GM04503 (cell line): ENCODE measurements at places on chromosomes 11 and 22.

DNA sequence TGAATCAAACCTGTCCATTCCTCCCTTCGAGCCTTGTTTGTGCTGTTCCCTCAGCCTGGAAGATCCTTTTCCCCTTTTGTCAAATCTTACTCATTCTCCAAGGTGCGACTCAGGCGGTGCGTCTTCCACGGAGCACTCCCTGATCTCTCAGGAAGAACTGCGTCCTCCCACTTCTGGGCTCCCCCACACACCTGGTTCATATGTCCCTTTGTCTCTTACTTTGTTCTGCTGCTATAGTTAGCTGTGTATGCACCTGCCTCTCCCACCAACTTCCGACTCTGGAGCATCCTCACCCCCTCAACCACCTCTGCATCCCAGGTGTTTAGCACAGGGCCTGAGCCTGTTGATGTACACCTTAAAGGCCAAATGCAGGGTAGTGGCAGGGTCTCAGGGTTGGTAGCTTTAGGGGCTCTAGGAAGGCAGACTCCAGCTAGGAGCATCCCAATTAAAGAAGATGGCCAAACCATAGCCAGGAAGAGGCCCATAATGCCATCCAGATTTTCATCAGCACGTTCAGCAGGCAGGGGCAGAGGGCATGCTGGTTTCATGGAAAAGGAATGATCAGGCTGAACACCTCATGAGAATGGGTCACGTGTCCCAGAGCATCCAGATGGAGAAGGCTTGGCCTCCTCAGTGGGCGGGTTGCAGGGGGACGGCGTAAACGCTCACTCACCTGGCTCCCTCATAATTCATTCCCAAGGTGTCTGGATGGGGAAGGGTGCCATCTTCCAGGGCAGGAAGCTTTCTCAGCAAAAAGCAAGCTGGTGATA is 20.1 kb downstream of the PTPN5 start:
- DNase-seq: no peak

DNA sequence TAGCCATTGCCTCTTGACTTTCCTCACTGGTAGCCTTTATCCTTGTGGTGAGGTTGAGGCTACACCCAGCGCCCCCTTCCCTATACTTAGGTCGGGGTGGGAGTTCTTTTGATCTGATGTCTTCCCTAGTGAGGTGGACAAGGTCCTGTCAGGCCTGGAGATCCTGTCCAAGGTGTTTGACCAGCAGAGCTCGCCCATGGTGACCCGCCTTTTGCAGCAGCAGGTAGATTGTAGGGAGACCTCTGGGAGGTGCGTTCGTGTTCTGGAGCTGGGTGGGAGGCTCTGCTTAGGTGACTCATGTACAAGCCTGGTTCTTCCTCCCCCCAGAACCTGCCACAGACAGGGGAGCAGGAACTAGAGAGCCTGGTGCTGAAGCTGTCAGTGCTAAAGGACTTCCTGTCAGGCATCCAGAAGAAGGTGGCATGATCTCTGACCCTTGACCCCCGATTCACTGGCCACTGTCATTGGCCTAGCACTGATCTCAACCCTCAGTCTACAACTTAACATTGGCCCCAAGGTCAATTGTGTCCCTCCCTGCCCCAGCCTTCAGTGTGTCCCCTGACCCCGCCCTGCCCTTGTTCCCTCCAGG is 4.9 kb downstream of the INPPL1 start:
- DNase-seq: no peak

GRCh38 chr22:24117942-24118341 is 63.3 kb upstream of the SUSD2 start:
- no peak for DNase-seq

GRCh38 chr11:10285148-10285802 is 8.7 kb downstream of the SBF2 start:
- no peak for DNase-seq

DNA sequence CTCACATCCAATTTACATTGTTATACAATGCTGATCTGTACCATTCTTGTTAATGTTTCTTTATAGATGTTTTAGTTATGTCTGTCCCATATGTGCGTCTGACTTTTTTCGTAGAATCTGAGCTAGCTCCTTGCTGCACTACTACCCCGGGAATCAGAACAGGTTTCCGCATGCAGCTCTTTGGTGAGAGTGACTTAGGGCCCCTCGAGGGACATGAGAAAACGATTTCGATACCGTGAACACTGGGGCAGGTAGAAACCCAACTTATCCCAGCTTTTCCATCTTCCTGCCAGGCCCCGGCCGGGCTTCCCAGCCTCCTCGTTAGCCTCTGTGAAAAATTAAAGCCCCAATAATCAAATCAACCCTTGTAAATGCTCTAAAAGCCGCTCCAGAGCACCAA is 23.4 kb upstream of the PKNOX2 start:
- no peak for DNase-seq

DNA sequence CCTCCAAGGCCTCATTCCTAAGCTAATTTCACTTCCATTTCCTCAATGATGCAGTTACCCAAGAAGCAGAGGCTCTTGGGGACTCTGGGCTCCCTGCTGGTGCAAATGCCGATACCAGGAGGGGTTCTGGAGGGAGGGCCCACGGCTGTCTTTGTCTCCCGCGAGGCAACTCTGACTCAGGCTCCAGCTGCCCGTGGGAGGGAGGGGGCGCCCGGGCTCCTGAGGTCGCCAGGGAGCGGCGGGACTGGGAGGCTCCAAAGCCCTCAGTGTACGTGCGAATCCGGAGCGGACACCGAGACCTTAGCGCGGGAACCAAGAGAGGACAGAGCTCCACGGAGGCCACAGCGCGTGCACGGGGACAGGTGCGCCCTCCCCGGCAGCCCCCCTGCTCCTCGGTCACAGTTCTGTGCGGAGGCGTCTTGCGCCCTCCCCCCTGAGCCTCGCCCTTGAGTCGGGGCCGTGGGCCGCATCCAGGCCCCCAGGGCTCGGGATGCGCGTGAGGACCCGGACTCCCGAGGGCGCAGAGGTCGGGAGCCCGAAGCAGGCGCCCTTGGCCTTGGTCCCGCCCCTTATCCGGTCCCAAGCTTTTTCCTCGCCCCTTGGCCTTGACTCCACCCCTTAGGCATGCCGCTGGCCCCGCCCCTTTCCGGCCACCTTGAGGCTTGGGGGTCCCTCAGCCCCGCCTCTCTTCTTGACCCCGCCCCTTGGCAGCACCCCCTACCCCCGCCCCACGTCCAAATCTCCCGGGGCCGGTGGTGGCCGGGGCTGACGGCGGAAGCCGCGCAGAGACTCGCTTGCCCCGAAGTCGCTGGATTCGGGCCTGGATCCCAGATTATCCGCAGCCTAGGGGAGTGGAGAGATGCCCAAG is 4.7 kb upstream of the SHISA8 start:
- DNase-seq: no peak

DNA sequence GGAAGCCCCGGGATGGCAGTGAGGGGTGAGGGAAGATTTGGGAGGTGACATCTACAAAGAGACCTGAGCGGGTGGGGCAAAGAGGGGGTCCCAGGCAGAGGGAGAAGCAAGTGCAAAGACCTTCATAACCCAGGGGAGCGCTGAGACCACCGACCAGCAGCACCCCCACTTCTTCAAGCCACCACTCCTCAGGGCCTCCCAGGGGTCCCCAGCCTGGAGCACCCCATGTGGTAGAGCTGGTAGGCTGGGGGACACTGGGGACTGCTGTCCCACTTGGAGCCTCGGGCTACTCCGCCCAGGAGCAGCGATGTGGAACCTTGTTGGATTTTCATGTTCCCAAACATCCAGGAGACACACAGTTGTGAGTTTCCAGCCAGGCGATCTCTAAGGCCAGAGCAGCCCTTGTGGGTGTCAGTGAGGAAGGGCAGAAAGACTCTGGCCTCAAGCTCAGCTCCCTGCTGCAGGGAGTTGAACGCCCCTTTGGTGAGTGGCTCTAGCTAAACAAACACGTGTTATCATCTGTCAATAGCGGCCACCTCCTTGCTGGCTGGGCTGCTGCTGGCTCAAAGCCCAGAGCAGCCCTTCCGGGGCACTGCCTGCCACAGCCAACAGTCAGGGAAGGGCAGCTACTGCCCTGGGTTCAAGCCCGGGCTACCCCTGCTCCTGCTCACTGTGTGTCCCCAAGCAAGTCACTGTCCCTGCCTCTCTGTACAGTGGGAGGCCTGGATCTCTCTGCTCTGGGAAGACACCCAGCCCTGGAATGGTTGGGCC is 25.7 kb upstream of the CHKA start:
- no peak for DNase-seq

DNA sequence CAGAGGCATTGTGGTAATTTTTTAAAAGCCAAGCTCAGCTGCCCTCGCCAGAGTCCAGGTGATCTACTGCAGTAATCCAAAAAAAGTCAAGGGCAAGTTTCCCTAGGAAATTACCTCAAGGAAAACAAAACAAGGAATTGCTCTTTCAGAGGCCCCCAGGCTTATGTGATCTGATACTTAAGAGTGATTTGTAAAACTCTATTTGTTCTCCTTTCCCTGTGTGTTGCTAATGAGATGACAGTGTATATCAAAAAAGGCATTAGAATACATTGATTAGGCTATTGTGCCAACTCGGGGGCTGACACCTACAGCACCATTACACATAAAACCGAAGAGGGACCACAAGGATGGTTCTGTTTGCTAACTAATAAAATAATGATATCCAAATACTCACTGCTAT is 44.5 kb upstream of the CHRM4 start:
- no peak for DNase-seq

- DNase-seq: peak; percentile 37
Measured at GRCh38 chr11:87398931-87399330, 361.2 kb downstream of the TMEM135 start.

DNA sequence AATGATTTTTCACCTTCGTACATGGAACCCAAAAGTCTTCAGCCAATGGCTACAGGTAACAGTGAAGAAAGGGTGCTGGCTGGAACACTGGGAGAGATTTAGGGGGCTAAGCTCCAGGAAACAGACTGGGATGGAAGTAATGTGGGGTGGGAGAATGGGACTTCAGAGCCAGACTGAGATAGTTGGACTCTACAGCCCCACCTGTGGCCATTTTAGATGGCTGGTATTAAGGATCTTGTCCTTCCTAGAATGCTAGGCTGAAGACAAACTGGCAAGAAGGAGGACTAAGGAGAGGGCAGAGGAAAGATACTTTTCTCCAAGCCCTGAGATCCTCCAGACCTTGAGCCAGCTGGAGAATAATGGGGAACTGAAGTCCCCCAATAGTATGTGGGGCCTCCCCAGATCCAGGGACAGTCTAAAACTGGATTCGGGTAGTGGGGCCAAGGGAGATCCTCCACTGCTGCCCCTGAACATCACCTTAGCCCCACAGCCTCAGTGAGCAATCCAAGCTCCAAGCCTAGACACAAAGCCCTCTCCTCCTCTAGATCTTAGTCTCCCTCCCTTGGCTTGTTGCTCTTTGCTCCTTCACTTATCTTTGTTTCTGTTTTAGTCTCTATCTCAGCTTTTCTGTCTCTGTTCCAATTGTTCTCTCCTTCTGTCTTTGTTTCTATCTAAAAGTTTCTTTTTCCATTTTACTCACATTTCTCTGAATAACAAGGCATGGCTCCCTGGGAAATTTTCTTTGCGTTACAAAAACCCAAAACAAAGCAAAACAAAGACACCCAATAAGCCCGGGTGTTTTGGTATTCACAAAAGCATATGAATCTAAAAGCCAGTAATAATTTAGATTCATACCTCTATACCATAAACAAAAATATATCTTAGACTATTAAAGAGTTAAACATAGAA is 16.2 kb upstream of the RRAS2 start:
- DNase-seq: no peak

DNA sequence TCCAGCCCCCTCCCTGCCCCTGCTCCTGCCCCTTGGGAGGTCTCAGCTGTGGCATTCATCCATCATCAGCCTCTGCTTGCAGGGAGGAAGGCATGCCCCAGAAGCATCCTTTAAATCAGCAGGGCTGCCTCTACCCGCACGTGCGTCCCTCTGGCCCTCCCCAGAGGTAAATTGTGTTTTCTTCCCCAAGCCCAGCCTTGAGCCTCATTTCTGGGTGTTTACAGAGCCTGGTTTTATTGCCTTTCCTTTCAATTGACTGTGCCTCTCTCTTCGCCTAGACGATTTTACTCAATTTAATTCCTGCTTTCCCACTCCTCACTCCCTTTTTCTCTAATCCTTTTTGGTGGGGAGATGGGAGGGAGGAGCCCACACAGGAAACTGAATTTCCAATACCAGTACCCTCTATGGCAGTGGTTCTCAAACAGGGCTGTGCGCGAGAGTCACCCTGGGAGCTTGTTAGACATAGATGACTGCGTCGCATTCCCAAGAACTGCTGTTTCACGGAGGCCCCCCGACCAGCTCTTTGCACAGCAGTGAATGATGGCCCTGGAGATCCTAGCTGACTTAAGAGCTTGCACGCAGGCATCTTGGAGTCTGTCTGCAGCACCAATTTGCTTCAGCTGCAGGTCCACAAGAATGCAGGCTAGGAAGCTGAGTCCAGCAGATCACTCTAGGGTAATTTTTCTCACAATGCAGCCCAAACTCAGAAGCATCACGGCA is 15.1 kb upstream of the OAF start:
- DNase-seq: no peak

DNA sequence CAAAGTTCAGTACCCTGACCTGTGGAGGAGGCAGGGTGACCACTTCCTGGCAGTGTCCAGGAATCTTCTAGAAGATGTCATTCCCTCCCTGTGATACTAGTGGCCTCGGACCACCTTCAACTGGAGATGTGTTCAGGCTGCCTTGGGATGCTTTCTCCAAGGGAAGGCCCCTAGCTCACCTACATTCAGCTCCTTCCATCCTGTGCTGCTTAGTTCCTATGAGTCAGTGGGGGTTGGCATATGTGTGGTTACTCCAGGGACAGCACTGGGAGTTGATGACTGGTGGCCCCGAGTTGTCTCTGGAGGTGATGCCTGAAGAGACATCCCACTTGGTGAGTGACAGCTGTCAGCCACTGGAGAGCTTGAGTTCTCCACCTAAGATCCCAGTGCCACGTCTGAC is 81.8 kb upstream of the OR9Q1 start:
- DNase-seq: no peak

GRCh38 chr11:19715373-19715772 is 2.7 kb downstream of the NAV2 start:
- DNase-seq: peak; percentile 74

- peak; percentile 89 for DNase-seq
Measured at GRCh38 chr11:126790550-126791081, 210.0 kb downstream of the KIRREL3 start.

- DNase-seq: no peak
Measured at GRCh38 chr11:104705490-104706190, 192.6 kb downstream of the CASP12 start.

DNA sequence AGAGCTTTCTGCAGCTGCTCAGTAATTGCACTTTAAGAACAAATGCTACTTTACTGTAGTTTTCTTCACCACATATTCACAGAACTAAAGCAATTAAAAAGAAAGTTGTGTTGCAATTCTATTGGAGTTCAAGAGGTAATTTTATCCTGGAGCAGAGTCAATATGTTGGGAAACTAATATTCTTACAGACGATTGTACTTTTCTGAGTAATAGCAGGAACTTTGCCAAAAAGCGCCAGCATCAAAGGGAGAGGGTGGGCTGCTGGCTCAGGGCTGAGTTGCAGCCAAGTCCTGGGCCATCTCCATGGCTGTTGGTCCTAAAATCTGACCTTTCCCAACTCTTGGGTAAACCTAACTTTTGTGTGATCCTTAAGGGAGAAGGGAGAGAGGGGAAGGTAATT is 73.6 kb upstream of the MYO18B start:
- no peak for DNase-seq

- DNase-seq: no peak
Measured at GRCh38 chr11:114078423-114078822, 18.9 kb downstream of the ZBTB16 start.
